ENCODE measurements at places on chromosomes 16 and 17. TPM values are rescaled to one million over a fixed set of nuclear protein-coding genes. Genes with fewer than 3 reads are reported as not detected.

The TTLL6 gene
- not detected for total RNA-seq

The SIRT7 gene
- 18.0 TPM for total RNA-seq

DNA sequence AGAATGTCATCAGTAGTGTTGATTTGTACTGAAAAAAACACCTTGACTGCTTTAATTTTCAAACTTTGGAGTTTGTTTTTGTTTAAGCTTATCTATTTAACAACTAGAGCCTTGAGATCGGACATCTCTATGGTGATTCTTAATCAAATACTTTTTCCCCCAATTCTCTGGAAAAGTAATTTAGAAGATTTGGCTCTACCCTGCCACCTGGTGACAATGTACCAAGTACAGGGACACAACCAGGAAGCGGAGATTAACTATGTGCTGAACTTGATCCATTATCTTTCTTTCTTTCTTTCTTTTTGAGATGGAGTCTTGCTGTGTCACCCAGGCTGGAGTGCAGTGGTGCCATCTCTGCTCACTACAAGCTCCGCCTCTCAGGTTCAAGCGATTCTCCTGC is 30.8 kb downstream of the USP43 start:
- DNase-seq, result no peak

The SLC16A11 gene
- total RNA-seq, result 2.5 TPM

DNA sequence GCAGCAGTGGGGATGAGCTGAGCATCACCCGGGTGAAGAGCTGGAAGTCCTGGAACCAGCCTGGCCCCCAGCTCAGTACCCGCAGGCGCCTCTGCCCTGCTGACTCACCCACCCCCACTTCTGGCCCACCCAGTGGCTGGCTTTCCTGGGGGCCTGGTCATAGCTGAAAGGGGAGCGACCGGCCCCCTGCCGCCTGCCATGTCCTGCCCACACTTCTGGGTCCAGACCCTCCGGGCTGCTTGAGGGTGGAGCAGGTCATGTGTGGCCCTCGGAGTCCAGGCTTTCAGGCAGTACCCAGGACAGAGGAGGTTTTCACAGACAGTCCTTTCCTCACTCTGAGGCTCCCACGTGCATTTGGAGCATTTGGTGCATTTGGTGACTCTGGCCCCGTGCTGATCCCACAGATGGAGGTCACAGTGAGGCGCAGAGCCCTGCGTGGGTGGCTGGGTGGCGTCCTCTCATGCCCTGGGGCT is 7.1 kb upstream of the PIEZO1 start:
- no peak for DNase-seq

The CCL4 gene
- total RNA-seq, result 1.2 TPM
